ENCODE measurements at places on chromosomes 11 and 22.
A peak's percentile ranks its signal among the peaks of the same experiment; 100 is the strongest.

- no peak for DNase-seq
These were observed 1.4 kb downstream of the SLC25A17 start for GRCh38 chr22:40817737-40818136.

GRCh38 chr11:116581349-116581748 lies 191.4 kb downstream of the BUD13 start:
- no peak for DNase-seq

GRCh38 chr22:25572708-25573171 lies 8.3 kb downstream of the GRK3 start:
- DNase-seq = no peak

DNA sequence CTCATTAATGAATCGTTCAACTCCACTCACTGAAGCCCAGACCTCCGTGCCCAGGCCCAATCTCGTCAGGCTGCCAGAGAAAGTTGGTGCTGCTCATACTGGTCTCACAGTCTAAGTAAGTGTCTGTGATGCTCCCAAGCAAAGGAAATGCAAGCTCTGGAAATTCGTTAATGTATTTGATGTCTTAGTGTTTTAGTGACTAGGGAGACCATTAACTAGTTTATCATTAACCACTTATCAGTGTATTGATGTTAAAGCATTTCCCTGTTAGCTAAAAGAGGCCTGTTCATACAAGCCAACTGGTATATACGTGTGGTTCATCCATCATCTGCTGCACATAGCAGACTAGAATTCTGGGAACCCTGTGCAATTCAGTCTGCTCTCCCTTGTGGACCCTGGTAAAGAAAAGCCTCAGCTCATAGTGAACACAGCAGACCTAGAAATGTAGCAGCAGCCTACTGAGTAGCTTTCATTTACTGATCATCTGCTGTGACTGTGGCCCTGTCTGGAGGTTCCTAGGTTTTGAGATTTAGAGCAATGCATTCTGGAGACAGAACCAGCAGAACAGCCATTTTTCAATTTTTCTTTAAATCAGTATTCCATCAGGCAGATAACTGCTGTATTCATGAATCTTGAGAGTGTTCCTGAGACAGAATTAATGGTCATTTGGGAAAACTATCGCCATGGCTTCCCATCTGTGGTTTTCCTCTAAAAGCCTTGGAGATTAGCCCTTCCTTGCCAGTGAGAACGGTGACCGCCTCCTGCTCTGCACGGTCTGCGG lies 15.7 kb upstream of the AIFM3 start:
- no peak for DNase-seq

DNA sequence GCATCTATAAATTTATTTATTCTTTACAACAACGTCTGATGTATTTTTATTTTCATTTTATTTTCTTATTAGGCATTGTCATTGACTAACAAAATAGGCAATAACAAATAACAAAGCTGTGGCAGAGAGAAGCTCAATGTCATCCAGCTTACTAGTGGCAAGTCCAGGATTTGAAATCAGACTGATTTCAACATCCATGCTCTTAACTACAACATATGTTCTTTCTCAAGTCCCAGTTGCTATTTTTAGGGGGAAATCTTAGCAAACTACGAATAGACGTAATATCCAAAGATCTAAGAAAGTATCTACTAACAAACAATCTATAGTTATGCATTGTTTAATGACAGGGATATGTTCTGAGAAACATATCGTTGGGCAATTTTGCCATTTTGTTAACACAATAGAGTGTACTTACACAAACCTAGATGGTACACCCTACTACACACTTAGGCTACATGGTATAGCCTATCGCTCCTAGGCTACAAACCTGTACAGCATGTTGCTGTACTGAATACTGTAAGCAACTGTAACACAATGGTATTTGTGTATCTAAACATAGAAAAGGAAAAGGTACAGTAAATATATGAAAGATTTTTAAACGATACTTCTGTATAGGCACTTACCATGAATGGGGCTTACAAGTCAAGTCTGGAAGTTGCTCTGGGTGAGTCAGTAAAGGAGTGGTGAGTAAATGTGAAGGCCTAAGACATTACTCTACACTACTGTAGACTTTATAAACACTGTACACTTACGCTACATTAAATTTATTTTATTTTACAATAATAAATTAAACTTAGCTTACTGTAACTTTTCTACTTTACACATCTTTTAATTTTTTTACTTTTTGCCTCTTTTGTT lies 151.3 kb downstream of the DLG2 start:
- no peak for DNase-seq

DNA sequence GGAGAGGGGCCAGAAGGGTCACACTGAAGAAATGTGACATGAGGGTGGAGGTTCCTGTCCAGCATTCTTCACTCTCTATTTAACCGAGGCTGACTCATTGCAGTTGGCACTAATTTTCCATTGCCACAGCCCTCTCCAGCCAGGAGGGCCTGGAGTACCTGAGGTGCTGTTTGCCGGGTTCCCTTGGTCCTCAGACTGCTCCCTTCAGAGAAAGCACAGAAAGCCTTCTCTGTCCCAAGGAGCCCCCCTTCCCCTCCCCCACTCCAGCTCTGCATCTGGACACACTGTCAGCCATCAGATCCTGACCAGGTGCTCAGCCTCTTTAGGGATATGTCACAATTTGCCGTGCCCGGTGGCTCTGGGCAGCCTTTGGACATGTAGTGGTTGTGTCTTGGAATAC lies 3.2 kb upstream of the C11orf91 start:
- DNase-seq = no peak

GRCh38 chr22:29702931-29703501 lies 16.8 kb upstream of the CABP7 start:
- no peak for DNase-seq

GRCh38 chr11:123778511-123778910 lies 24.2 kb upstream of the OR6X1 start:
- DNase-seq = no peak

- DNase-seq = no peak
These were observed 123.3 kb downstream of the PAX6 start for GRCh38 chr11:31687861-31688260.

GRCh38 chr11:68383976-68384501 lies 71.6 kb downstream of the LRP5 start:
- peak; percentile 63 for DNase-seq

GRCh38 chr11:12585861-12586260 lies 88.4 kb upstream of the TEAD1 start:
- no peak for DNase-seq

GRCh38 chr11:72812967-72813739 lies 1.1 kb upstream of the ATG16L2 start:
- no peak for DNase-seq

DNA sequence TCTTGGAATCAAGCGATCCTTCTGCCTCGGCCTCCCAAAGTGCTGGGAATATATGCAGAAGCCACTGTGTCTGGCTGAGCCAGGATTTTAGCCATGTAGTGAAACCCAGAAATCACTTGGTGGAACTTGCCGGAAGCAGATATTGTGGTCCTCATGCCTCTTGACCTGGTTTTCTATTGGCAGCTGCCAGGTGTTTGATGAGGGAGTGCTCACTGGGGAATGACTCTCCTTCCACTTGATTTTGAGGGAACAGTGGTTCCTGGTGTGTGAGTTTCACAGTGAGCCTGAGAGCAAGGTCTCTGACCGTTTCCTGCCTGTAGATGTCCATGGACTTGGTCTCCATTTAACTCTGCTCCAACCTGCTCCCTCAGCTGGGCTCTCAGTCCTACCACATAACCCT lies 34.7 kb upstream of the ELF5 start:
- no peak for DNase-seq

DNA sequence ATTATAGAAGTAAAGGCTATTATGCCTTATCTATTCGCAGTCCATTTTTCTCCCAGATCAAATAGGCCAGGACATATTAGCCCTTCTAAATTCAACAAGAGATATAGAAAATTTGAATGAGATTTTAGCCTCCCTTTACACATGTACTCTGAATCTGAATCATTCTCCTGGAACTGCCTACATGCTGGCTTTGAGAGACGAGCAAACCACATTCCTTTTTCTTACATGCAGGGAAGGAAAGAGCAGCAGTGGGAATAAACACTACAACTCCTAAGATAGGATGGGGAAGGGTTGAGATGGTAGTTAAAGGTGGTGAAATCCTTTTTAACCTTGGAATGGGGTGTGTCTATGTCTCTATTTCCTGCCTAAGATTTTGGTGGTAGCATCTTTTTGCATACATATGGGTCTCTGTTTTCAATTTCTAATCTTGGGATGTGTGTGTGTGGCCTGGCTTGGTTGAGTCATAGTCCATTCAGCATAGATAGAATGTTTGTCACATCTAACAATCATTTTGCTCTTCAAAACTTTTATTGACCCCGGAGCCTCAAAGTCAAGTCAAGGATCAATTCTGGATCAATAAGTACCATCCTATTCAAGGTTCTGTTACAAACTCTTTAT lies 11.1 kb upstream of the OOSP2 start:
- DNase-seq = no peak

- DNase-seq = no peak
These were observed 10.5 kb upstream of the PHOX2A start for GRCh38 chr11:72254299-72254993.

DNA sequence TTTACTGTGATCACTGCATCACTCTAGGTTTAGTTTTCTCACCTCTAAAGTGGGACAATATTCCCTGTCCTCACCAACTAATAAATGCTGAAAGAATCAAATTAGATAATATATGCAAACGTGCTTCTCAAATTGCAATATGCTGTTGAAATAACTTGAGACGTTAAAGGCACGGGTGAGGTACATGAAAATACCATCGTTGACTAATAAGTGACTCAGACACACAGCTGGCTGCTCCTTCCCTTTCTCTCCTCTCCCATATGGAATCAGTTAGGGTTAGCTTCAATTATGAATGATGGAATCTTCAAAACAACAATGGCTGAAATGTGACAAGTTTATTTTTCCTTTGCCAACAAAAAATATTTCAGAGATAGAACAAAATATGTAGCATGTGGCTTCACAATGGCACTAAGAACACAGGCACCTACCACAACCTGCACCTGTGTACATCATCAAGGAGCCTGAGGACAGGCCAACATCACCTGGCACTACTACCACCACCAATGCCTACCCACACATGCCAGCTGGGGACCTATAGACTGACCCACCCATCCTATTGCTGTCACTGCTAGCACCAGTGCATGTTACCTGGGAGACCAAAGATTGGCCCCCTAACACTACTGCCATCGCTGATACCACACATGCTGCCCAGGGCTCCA lies 13.7 kb downstream of the GDPD4 start:
- DNase-seq = no peak

GRCh38 chr11:97937501-97937900 lies 1083.2 kb upstream of the CNTN5 start:
- DNase-seq = no peak
